Cerebellum (tissue), 4 donors: ENCODE measurements at places on chromosomes 7 and 10. TPM values are rescaled to one million over a fixed set of nuclear protein-coding genes. Genes with fewer than 3 reads are reported as not detected.

GRCh38 chr10:112071596-112072133, 111.9 kb downstream of the GPAM start:
- DNase-seq = no peak

GRCh38 chr10:74055383-74056049, 57.6 kb downstream of the VCL start:
- no peak for DNase-seq

- peak; percentile 51 for DNase-seq
Observed at GRCh38 chr7:2403718-2404648, 572 bp downstream of the CHST12 start.

GRCh38 chr7:132030086-132030568, 473.7 kb upstream of the PODXL start:
- DNase-seq = peak; percentile 12

- DNase-seq = peak; percentile 77
Observed at GRCh38 chr7:45259966-45260646, 102.5 kb downstream of the RAMP3 start.

- DNase-seq = no peak
Observed at GRCh38 chr7:85815526-85815925, 628.7 kb upstream of the SEMA3D start.

Gene ALKBH4
- 13.8 TPM for total RNA-seq

Gene ABCF2
- total RNA-seq = 18.9 TPM

Gene TMEM139
- 0.64 TPM for total RNA-seq

Gene MSS51
- 6.5 TPM for total RNA-seq
